Smooth muscle cell of the pulmonary artery (primary cell): ENCODE measurements at places on chromosomes 5 and 9. TPM values are rescaled to one million over a fixed set of nuclear protein-coding genes. Genes with fewer than 3 reads are reported as not detected.

Gene SLC2A6
- total RNA-seq: 12.5 and 19.7 TPM in 2 replicates

Gene CDH12
- not detected in 2 replicates for total RNA-seq

Gene RAB14
- 38.3 and 50.4 TPM in 2 replicates for total RNA-seq

Gene CCDC187
- under 0.01 and 0.07 TPM in 2 replicates for total RNA-seq

Gene PDZD2
- total RNA-seq: 0.10 and 0.46 TPM in 2 replicates

Gene ANKS6
- total RNA-seq: 10.8 and 19.0 TPM in 2 replicates

Gene C9orf50
- 0.26 and 0.33 TPM in 2 replicates for total RNA-seq

Gene F12
- 0.17 TPM in 1 of 2 replicates, not detected in the other for total RNA-seq

Gene CCIN
- total RNA-seq: 3.6 and 3.7 TPM in 2 replicates

Gene CER1
- not detected in 2 replicates for total RNA-seq

Gene SLC34A3
- total RNA-seq: not detected in 2 replicates

Gene PRDM12
- total RNA-seq: not detected in 2 replicates

Gene NRG2
- 0.98 and 1.6 TPM in 2 replicates for total RNA-seq

Gene TAF9
- total RNA-seq: 54.2 and 64.8 TPM in 2 replicates
